H1 (cell line): ENCODE measurements at places on chromosomes 12 and 14. TPM values are rescaled to one million over a fixed set of nuclear protein-coding genes. Genes with fewer than 3 reads are reported as not detected.

SYT1 gene
- 34.6 and 35.3 TPM in 2 replicates for total RNA-seq

KMT2D gene
- 86.3 and 92.3 TPM in 2 replicates for total RNA-seq

DNA sequence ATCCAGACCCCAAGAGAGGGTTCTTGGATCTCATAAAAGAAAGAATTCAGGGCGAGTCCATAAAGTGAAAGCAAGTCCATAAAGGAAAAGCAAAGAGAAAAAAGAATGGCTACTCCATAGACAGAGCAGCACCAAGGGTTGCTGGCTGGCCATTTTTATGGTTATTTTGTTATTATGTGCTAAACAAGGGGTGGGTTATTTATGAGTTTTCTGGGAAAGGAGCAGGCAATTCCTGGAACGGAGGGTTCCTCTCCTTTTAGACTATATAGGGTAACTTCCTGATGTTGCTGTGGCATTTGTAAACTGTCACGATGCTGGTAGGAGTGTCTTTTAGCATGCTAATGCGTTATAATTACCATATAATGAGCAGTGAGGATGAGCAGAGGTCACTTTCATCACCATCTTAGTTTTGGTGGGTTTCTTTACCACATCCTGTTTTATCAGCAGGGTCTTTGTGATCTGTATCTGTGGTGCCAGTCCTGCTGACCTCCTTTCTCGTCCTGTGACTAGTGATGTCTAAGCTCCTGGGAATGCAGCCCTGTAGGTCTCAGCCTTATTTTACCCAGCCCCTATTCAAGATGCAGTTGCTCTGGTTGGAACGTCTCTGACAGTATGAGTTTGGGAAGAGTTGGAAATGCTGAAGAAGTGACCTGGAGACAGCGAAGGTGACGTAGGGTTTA lies 100.5 kb downstream of the ZNF664 start:
- no peak for DNase-seq

DNA sequence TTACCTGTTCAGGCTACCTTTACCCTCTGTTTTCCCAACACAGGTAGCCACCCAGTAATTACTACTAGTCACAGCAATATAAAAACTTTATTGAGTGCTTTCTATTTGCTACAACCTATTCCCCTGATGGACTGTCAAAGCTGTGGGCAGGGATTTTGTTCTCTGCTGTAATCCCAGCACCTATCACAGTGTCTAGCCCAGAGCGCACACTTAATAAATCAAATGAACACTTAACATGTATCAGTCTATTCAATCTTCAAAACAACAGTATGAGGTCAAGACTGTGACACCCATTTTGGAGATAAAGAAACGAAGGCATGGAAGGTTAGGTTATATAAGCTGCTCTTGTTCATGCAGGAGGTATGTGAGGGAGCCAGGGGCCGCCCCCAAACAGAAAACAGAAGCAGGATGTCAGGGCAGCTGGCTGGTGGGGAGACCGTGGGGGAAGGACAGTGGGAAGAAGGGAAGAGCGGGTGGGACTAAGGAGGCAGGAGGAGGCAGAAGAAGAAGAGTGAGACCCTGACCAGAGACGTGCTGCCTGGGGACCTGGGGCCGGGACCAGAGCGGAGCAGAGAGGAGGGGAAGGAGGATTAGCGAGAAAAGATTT lies 1.7 kb downstream of the TNFRSF1A start:
- DNase-seq: no peak

- no peak for DNase-seq
Observed at GRCh38 chr12:29709054-29709453, 74.7 kb downstream of the TMTC1 start.

- no peak for DNase-seq
Observed at GRCh38 chr14:82411298-82411697, 877.6 kb upstream of the SEL1L start.

GRCh38 chr12:86799616-86800015 lies 543.4 kb upstream of the MGAT4C start:
- DNase-seq: no peak

- no peak for DNase-seq
Observed at GRCh38 chr12:40534828-40535227, 157.4 kb upstream of the CNTN1 start.
